ENCODE measurements at places on chromosomes 2 and 18. TPM values are rescaled to one million over a fixed set of nuclear protein-coding genes. Genes with fewer than 3 reads are reported as not detected.

Gene DOK6
- total RNA-seq: not detected

DNA sequence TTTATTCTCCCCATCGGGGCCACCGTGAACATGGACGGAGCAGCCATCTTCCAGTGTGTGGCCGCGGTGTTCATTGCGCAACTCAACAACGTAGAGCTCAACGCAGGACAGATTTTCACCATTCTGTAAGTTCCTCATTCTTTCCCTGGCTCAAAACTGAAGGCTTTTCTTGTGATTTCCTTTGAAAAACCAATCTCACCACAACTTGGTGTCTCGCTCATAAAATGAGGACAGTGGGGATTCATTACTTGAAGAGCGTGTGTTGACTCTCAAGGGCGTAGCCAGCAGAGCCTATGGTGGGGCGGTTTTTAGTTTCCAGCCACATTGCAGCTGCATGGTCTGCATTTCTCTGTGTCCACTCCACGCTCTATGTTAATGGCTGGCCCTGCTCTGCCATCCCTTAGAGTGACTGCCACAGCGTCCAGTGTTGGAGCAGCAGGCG lies 29.0 kb downstream of the SLC1A4 start:
- no peaks in the 10 kb centered on the region for H3K36me3 ChIP-seq
- DNase-seq: no peak
- H3K27ac ChIP-seq: no peak overlapping the region
- H3K27me3 ChIP-seq: no peaks in the 10 kb centered on the region
- H3K4me3 ChIP-seq: no peak overlapping the region

Gene ALPG
- total RNA-seq: not detected

- peaks cover 23% of the 10 kb centered on the region for H3K4me1 ChIP-seq
- DNase-seq: no peak
- H3K4me3 ChIP-seq: no peak overlapping the region
- H3K27me3 ChIP-seq: no peaks in the 10 kb centered on the region
- H3K36me3 ChIP-seq: peaks cover 5% of the 10 kb centered on the region
- H3K27ac ChIP-seq: peak overlapping the region; percentile 83
Observed at GRCh38 chr2:181224866-181225265, 232.3 kb upstream of the ITGA4 start.

GRCh38 chr2:129728035-129728972 lies 251.2 kb upstream of the RAB6C start:
- H3K27ac ChIP-seq: no peak overlapping the region
- H3K4me3 ChIP-seq: no peak overlapping the region
- H3K27me3 ChIP-seq: no peaks in the 10 kb centered on the region
- no peaks in the 10 kb centered on the region for H3K4me1 ChIP-seq
- H3K36me3 ChIP-seq: no peaks in the 10 kb centered on the region

DNA sequence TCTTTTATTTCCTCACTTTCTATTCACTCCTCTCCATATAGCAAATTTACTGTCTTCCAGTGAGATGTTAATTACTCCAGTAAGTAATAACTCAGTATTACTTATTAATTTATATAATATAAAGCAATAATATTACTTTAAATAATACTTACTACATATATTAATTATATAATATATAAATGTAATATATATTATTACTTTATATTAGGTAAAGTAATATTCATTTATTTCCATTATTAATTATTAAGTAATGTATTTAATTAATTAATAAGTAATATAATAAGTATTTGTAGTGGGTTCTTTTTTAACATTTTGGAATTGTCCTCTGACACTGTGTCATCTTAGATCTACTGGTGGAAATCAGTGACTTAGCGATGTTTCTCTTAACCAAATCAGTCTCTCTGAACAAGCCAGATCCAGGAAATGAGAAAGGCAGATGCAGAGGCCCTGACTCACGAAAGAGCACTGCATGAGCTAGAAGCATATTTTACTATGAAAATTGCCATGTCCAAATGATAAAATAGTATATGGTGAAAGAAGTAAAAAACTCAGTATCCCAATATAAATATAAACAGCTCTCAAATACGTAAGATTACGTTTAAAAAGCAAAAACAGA lies 115.9 kb downstream of the DSEL start:
- no peak overlapping the region for H3K4me3 ChIP-seq
- no peak overlapping the region for H3K27ac ChIP-seq
- no peaks in the 10 kb centered on the region for H3K4me1 ChIP-seq
- no peaks in the 10 kb centered on the region for H3K36me3 ChIP-seq
- no peak for DNase-seq

Gene SLC40A1
- total RNA-seq: 43.7 TPM

Gene RAD51AP2
- total RNA-seq: not detected

GRCh38 chr2:48272199-48272598 lies 257.8 kb upstream of the STON1 start:
- no peak for DNase-seq
- H3K27me3 ChIP-seq: no peaks in the 10 kb centered on the region
- no peak overlapping the region for H3K4me3 ChIP-seq
- H3K36me3 ChIP-seq: no peaks in the 10 kb centered on the region

Gene TRIM43
- not detected for total RNA-seq

Gene IL18R1
- 10.1 TPM for total RNA-seq

Data from T-cell (primary cell).